ENCODE measurements at places on chromosomes 7 and 10.

DNA sequence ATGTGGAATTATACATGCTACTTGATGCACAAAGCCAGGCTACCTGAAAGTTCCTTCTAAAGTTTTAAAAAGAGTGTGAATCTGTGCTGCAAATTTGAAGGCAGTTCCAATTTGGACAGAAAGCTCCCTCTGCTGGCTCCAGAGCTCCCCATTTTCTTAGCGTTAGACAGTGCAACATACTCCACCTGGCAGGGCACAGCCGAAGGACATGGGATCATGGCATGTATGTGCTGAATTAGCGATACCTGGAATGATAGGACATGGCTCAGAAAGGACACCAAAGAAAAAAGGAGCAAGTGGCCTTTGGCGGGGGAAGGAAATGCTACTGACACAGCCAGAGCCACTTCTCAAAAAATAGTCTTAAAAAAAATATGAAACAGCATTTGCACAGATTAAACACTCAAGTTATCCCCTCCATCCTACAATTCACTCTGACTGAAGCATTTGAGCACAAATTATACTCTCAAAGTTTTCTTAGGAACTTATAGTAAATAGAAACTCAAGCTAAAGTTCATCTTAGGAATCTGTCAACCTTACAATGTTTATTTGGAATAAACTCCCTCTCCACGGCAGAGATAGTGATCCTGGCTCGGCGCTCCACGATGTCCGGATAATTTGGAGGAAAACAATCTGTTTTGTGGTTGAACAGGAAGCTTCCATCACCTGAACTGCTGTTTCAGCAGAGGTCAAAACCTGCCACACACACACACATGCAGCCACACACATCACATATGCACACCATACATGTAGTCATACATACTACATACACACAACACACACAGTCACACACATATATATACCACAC, 80.0 kb downstream of the C7orf25 start:
- DNase-seq = no peak

GRCh38 chr7:96300502-96300901, 21.4 kb downstream of the SLC25A13 start:
- DNase-seq = no peak

- peak; percentile 61 for DNase-seq
Measured at GRCh38 chr7:149071641-149072437, 18.7 kb downstream of the ZNF786 start.

DNA sequence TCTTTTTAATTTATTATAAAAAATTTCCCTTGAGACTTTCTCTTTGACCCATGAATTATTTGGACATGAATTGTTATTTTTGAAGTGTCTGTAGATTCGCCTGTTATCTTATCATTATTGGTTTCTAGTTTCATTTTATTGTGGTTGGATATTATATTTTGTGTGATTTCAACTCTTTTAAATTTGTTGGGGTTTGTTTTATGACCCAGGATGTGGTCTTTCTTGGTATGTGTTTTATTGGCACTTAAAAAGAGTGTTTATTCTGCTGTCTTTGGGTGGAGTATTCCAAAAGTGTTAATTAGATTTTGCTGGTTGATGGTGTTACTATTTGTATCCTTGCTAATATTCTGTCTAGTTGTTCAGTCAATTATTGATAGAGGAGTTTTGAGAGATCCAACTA, 50.5 kb upstream of the GPR141 start:
- no peak for DNase-seq

GRCh38 chr7:125126376-125126775, 196.8 kb upstream of the POT1 start:
- no peak for DNase-seq

DNA sequence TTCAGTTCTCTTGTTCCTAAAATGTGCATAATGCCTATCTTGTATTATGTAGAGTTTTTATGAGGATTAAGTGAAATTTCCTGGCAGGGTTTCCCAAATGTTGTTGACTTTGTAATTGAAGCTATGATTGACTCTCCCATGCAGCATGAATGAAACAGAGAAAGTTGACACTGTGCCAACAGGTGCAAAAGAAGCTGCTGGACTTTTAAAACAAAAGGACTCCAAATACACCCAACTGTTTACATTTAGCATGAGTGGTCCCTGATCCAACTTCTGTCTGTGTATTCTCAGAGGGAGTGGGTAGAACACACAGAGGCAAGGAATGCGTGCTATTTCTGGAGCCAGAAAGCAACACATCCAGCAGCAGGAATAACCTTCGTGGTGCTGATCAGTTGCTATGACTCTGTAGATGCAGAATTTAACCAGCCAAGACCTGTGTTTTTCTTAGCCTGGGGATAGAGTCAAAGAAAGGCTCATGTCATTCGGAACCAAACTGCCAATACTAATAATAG, 14.4 kb upstream of the RBM20 start:
- DNase-seq = no peak

DNA sequence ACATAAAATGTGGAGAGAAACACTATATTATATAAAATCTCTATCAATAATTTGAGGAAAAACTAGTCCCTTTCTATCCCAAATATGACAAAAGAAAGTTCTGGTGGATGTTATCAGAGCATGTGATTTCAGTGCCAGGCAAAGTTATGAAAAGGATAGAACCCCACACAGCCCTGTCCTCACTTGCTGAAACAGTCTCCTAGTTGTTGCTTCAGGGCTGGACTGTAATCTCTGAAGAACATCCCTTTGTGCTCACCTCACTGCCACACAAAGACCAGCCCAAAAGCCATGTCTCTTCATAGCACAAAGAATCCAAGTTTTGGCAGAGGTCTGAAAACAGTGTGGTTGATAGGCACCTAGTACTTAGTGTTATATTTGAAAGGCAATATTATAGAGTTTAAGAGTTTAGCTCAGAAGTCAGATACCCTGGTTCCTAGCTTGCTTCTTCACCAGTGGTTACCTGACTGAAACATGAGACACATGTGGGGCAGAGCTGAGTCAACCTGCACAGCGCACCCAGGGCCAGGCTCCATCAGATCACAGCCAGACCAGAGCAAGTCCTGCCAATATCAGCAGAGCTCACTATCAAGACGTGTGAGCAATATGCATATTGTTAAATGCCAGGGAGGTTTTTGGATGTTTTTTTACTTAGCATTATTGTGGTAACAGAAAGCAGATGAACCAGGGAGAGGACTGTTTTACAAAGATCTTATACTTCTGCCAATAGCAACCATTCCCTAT, 25.0 kb downstream of the CYP3A7 start:
- no peak for DNase-seq

- no peak for DNase-seq
Measured at GRCh38 chr10:110845756-110846620, 25.7 kb upstream of the PDCD4 start.

GRCh38 chr10:34861293-34862021, 46.4 kb upstream of the PARD3 start:
- DNase-seq = no peak

DNA sequence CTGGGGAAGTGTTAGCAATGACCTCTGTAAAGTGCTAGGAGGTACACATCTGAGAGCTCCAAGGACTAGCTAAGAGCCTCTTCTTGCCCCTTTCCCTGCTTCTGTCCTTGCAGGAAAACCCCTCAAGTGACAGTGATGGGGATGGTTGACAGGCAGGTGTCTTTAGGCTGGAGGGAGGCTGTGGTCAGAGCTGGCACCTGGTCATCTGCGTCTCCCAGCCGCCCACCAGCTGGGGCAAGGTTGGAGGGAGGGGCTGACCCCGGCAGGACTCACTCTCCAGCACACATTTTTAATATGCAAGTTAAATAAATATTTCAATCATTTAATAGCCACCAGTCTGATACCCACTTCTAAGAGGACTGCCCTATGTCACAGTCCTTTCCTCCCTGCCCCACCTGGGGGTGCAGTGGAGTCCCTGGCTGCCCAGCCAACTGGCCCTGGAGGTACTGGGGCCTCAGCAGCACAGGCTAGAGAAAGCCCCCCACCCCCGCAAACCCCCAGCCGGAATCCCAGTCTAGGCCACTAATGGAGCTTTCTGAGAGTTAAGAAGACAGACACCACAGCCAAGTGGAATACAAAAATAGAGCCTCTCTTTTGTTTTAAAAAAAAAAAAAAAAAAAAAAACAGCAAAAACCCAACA, 6.3 kb downstream of the FGF8 start:
- no peak for DNase-seq
